Right kidney (tissue), 9 donors: ENCODE measurements at places on chromosomes 5 and 9.

- DNase-seq, result peak; percentile 63
These were observed 43.4 kb upstream of the BICD2 start for GRCh38 chr9:92807757-92808725.

GRCh38 chr5:154133591-154133990 is 56.9 kb upstream of the GALNT10 start:
- DNase-seq, result no peak

GRCh38 chr9:124306098-124306735 is 48.5 kb downstream of the NEK6 start:
- no peak for DNase-seq

DNA sequence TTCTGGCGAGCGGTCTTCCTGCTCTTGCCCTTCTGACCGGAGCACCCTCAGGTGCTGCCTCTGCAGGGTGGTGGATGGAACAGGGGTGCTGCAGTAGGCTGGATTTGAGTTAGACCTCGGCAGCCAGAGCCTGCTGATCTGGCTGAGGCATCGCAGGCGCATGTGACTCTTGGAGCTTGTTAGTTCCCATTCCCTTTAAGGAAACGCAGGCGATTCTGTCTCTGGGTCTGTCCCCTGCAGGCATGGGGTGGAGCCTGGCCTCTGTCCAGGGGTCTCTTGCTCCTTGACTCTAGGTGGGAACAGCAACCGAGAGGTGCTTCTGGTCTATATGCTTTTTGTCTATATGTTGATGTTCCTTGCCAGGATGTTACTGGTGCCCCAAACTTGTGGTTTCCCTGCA is 3.1 kb downstream of the WNK2 start:
- DNase-seq, result no peak

DNA sequence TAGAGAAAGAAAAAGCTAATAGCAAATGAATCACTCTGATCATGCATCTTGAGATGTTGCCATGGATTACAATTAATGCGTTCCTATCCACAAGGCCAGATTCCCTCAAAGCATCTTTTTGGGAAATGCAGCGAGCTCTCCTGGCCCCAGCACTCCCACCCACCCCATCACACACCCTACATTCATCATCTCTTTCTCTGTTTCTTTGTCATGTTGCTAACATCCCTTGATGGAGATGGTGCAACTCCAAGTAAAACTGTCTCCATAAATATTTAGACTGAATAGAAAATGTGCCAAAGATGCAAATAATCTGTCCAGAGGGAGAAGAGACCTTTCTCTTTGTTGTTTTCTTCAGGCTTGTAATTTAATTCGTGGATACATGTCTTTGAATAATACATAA is 30.8 kb upstream of the TNC start:
- no peak for DNase-seq

DNA sequence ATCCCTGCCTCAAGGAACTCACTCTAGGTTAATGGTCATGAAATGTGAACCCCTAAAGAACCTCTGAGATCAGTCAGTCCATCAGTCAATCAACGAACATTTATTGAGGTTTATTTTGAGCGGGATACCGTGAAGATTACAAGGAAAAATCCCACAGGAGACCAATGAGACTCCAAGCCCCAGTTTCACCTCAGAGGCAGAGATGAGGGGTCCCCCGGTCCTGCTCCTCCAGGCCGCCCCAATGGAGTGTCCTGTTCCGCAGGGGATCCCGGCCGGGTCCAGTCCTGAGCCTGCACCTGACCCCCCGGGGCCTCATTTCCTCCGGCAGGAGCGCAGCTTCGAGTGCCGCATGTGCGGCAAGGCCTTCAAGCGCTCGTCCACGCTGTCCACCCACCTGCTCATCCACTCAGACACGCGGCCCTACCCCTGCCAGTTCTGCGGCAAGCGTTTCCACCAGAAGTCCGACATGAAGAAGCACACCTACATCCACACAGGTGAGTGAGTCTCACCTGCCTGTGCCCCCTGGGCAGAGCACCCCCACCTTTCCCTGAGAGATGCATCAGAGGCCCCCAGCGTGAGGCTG is 11.0 kb downstream of the GFI1B start:
- DNase-seq, result no peak

DNA sequence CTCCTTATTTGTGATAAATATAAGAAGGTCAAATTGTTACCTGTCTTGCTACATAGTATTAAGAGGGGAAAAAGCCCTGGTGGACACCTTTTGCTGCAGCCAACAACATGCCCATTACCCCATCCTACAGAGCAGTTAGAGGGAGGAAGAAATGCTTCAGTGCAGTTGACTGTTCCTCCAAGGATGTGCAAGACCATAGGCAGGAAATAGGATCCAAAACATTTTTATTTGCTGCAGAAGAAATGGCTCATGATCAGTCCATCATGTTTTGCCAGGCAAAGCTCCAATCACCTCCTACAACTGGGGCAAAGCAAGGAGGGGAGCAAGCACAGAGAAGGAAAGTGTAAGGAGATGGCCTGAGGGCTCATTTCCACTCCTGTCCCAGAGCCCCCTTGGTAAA is 399.1 kb upstream of the PIK3R1 start:
- DNase-seq, result no peak

DNA sequence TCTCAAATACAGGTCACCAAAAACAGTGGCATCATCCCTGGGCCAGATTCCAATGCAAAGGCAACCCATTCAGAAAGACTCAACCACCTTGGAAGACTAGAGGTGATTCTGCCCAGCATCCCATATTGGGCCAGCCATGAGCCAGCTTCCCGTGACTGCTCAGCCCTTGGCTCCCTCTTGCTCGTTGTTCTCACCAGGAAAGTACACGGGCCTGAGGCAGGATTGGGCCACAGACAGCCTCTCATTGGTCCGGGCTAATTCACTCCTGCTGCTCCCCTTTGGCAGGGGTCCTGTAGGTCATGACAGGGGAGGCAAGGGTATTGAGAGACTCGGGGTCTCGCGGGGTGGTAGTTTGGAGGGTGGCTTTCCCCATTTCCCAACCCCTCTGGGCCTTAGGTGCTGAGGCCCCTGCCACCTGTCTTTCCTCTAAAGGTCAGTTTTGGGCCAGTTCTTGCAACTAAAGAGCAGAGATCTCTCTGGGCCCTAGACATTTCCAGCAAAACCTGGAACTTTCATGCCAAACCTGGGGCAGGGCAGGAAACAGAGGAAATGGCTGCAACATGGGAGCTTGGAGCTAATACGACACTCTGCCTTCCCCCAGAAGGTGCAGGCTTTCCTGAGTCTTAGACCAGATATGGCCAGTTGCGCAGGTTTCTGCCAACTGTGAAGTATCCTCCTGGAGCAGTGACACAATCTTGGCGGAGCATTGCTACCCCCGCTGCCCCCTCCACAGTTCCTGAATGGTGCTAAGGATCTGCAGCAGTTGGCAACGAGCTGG is 22.0 kb upstream of the FGFR4 start:
- DNase-seq, result no peak

DNA sequence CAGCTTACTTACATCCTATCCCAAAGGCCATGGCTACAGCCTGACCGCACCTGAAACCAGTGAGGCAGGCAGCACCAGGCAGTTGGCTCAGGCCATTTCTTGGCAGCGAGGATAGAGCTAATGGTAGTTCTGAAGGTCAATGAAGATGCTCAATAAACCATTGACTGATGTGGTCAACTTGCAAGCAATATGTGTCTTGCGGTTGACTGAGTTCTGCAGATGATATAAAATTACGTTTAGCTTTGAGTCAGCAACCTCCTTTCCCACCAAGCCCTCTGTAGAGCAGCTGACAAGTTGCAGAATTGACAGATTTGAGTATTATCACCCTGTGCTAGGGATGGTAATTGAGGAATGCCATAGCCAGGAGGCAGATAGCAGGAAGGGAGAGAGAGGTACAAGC is 189.0 kb upstream of the PUM3 start:
- no peak for DNase-seq

DNA sequence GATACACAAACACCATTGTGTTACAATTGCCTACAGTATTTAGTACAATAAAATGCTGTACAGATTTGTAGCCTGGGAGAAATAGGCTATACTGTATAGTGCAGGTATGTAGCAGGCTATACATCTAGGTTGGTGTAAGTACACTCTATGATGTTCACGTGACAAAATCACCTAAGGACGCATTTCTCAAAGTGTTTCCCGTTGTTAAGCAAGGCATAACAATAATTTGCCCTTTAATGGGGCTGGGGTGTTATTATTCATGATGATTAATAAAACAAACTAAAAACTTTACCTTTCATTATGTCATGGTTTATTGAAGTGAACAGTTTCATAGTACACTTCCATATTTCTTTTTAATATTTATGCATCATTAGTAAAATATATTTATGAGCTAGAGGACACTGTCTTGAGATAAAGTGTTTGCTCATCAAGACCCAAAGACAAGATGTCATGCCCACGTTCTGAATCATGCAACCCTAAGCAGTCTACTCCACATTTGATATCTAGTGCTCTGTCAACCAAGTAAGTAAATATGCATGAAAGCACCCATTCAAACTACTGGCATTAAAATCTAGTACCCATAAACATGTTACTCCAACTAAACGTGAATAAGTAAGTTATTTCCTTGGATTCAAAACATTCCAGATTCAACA is 220.5 kb downstream of the NR2F1-AS1 start:
- DNase-seq, result no peak

DNA sequence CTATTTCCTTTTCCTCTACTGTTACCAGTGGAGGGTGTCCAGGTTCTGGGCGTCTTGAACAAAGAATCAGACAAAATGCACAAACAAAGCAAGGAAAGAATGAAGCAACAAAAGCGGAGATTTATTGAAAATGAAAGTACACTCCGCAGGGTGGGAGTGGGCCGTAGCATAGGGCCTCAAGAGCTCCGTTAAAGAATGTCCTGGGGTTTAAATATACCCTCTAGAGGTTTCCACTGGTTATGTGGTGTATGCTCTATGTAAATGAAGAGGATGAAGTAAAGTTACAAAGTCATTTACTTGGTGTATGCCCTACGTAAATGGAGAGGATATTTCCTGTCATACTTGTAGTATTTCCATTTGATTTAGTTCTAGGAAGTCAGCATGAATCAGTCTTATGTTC is 113.5 kb upstream of the MRPS30 start:
- no peak for DNase-seq
